Left lung (tissue), 14 donors: ENCODE measurements at places on chromosomes 2 and 18. TPM values are rescaled to one million over a fixed set of nuclear protein-coding genes. Genes with fewer than 3 reads are reported as not detected.

The POU3F3 gene
- not detected for total RNA-seq

The C2orf78 gene
- total RNA-seq, result not detected

The FAM110C gene
- total RNA-seq, result 2.8 TPM

The IL1A gene
- 2.0 TPM for total RNA-seq

The EMILIN1 gene
- 151 TPM for total RNA-seq

The CNDP1 gene
- not detected for total RNA-seq

The SCN3A gene
- 1.3 TPM for total RNA-seq

The CAPN14 gene
- 0.26 TPM for total RNA-seq

The SLC19A3 gene
- 6.2 TPM for total RNA-seq

The IL18R1 gene
- 3.8 TPM for total RNA-seq

The DCAF17 gene
- 14.2 TPM for total RNA-seq

The LRP2 gene
- 34.6 TPM for total RNA-seq

The PSD4 gene
- 29.8 TPM for total RNA-seq

The ONECUT2 gene
- total RNA-seq, result 0.26 TPM

The IL37 gene
- not detected for total RNA-seq

The DNAH6 gene
- total RNA-seq, result 1.3 TPM

The PDCD1 gene
- 1.1 TPM for total RNA-seq

The FEV gene
- not detected for total RNA-seq

The MRPL33 gene
- 110 TPM for total RNA-seq

The CDKL4 gene
- 0.55 TPM for total RNA-seq

The CNTNAP5 gene
- not detected for total RNA-seq

The CLASP1 gene
- 42.9 TPM for total RNA-seq

The AFF3 gene
- 16.4 TPM for total RNA-seq

The SRBD1 gene
- 13.4 TPM for total RNA-seq

The LYPD1 gene
- 2.5 TPM for total RNA-seq

The FRZB gene
- 0.76 TPM for total RNA-seq

The DSC2 gene
- 18.5 TPM for total RNA-seq

The C2orf80 gene
- not detected for total RNA-seq

The DYNAP gene
- total RNA-seq, result not detected

The GAD1 gene
- total RNA-seq, result 0.29 TPM

The ZNF396 gene
- total RNA-seq, result 3.5 TPM

The COLEC12 gene
- total RNA-seq, result 45.2 TPM

The ALLC gene
- not detected for total RNA-seq

The BOLL gene
- total RNA-seq, result not detected

The GKN2 gene
- 181 TPM for total RNA-seq

The TET3 gene
- 16.6 TPM for total RNA-seq

The FIGLA gene
- not detected for total RNA-seq

The STPG4 gene
- total RNA-seq, result 1.0 TPM

The TMEM185B gene
- total RNA-seq, result 29.1 TPM

The ABHD3 gene
- total RNA-seq, result 29.0 TPM

The ILKAP gene
- total RNA-seq, result 40.5 TPM

The ADRA2B gene
- total RNA-seq, result 0.20 TPM

The LRRC30 gene
- not detected for total RNA-seq

The ABCA12 gene
- 0.34 TPM for total RNA-seq

The ASXL2 gene
- total RNA-seq, result 33.4 TPM

The SPATA3 gene
- total RNA-seq, result not detected

The PCARE gene
- total RNA-seq, result 0.05 TPM

The OTOS gene
- not detected for total RNA-seq

The COL4A3 gene
- 43.3 TPM for total RNA-seq

The CXCR4 gene
- 21.3 TPM for total RNA-seq

The RGPD4 gene
- not detected for total RNA-seq

The MYO7B gene
- total RNA-seq, result 0.61 TPM

The PROKR1 gene
- not detected for total RNA-seq

The SCN7A gene
- total RNA-seq, result 21.9 TPM

The ALPI gene
- total RNA-seq, result not detected

The TCF7L1 gene
- total RNA-seq, result 16.4 TPM
